GM10248 (cell line): ENCODE measurements at places on chromosomes 11 and 22.
A peak's percentile ranks its signal among the peaks of the same experiment; 100 is the strongest.

- DNase-seq, result no peak
These were observed 574.7 kb downstream of the TBC1D22A start for GRCh38 chr22:47337161-47337621.

DNA sequence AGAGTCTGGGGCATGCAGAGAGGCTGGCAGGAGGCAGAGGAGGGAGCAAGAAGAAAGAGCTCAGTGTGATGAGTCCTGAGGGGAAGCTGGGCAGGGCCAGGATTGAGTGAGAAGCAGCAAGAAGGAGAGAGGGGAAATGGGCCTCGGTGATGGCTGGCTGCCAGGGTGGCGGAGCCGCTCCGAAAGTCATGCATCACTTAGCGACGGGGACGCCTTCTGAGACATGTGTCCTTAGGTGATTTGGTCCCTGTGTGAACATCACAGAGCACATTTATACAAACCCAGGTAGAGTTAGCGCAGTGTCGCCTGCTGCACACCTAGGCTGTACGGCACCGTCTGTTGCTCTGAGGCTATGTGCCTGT lies 15.1 kb downstream of the TBC1D22A start:
- peak; percentile 56 for DNase-seq

- no peak for DNase-seq
These were observed 1.8 kb downstream of the GALR3 start for GRCh38 chr22:37824674-37825641.

- no peak for DNase-seq
These were observed 1.3 kb downstream of the C22orf31 start for GRCh38 chr22:29060251-29060869.

- DNase-seq, result no peak
These were observed 17.3 kb upstream of the CASTOR1 start for GRCh38 chr22:30306627-30307011.

DNA sequence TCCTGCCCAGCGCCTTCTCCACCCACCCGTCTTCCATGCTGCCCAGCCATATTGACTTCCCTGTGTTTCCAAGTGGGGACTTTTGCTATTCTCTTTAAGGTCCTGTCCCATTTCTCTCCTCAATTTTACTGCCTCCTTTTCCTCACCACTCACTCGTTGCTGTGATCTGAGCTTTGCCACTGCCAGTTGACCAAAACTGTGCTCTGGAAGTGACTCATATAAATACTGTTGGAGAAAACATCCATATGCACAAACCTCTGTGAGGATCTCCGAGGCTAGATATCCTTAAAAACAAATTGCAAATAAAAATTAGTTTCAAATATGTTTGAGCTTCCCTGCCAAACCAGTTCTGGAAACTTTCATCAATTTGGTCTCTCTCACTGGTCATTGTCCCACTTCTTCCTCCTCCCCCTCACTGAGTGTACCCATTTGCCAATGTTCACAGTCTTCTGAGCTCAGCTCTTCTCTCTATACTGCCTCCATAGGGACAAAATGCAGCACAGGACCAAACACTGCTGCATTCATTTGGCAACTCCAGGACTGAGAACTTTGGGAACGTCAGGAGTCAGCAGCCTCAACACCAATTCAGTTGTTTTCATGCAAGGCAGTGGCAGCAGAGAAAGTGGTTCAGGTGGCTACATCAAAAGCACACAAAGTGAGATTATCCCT lies 34.0 kb upstream of the MMP13 start:
- DNase-seq, result no peak

GRCh38 chr22:45974498-45974897 lies 2.5 kb downstream of the WNT7B start:
- no peak for DNase-seq
